ENCODE measurements at places on chromosomes 12 and 14.

GRCh38 chr14:101478096-101478495 lies 83.2 kb upstream of the DIO3 start:
- DNase-seq: no peak

- no peak for DNase-seq
These were observed 65.3 kb downstream of the KLHL28 start for GRCh38 chr14:44896275-44897040.

DNA sequence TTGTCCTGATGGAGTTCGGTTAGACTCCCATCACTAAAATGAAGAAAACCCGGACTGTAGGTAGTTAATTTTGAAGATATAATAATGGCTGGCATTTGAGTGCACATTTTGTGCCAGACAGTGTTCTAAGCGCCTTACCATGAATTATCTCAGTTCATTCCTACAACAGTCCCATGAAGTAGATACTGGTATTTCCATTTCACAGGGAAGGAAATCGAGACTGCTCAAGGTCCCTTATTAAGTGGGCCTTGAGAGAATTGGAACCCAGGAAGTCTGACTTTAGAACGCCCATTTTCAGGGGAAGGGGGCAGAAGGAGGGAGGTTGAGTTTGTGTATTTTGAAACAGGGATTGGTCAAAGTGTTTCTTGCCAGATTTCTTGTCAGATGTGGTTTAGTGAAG lies 855 bp downstream of the MNAT1 start:
- DNase-seq: no peak

- no peak for DNase-seq
These were observed 50.4 kb downstream of the DYRK2 start for GRCh38 chr12:67698672-67699581.

GRCh38 chr14:68099495-68100045 lies 280.0 kb downstream of the RAD51B start:
- no peak for DNase-seq

DNA sequence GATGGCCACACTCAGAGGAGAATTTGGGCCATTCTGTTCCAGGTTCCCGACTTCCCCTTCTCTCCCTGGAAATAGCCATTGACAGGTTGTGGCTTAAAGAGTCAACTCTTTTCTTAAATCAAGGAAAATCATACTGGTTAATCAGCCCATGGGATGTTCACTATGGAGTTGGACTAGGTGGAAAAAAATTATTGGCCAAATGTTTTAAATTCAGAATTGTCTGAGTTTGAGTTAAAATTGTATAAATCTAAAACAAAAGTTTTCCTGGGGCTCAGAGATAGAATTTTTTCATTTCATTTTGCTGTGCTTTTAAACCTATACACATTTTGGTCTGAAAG lies 6.5 kb downstream of the ESRRB start:
- DNase-seq: no peak

- DNase-seq: no peak
These were observed 28.3 kb downstream of the XRCC3 start for GRCh38 chr14:103686831-103687485.

DNA sequence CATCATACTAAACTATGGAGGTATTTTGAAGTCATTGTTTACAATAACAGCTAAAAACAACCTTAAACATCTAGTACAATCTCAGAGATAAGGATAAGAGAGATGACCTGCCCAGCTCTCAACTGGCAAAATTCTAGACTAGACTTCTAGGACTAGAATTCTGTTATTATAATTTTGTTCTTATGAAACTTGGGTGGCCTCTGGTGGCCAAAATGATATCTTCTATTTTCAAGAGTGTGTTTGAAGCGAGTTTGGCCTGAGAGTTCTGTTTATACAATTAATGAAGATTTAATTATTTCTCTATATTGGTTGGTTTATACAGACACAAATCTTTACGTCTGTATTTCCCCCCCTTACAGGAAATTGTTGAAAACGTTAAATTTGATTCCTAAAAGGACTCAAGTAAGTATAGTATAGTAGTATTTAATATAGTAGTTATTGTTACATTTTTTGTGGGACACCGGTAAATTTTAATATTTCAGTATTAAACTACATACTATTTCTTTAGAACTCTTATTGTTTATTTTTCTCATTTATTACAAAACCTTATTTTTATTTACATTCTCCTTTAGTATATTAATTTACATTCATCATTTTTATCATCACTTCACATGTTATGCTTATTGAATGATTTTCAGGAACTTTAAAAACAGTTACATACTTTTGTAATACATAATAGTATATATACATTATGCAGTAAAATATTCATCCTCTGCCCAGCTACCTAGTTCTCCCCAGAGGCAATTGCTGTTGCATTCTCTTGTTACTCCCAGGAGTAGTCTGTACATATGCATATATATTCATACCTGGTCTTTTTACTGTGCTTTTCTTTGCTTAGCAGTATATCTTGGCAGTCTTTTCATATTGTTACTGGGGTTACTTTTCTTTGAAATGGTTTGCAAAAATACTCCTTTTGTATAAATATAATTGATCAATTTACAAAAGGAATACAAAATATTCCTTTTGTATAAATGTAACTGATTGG lies 6.6 kb downstream of the PPHLN1 start:
- DNase-seq: no peak

DNA sequence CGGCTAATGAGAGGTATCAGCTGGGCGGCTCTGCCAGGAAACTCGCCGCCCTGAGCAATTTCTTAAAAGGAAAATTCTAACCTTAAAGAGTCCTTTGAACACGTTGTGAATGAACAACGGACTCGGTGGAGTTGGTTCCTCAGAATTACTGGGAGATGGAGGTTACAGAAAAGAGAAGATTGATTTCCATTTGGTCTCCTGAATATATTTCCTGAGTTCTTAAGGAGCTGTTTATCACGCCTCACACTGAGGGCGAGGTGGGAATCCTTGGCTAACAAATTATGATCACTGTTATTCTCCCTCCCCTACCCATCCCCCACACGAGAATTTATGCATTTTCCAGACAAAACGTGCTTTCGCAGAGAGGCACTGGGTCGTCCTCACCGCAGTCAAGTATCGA lies 194.5 kb upstream of the C14orf180 start:
- no peak for DNase-seq

DNA sequence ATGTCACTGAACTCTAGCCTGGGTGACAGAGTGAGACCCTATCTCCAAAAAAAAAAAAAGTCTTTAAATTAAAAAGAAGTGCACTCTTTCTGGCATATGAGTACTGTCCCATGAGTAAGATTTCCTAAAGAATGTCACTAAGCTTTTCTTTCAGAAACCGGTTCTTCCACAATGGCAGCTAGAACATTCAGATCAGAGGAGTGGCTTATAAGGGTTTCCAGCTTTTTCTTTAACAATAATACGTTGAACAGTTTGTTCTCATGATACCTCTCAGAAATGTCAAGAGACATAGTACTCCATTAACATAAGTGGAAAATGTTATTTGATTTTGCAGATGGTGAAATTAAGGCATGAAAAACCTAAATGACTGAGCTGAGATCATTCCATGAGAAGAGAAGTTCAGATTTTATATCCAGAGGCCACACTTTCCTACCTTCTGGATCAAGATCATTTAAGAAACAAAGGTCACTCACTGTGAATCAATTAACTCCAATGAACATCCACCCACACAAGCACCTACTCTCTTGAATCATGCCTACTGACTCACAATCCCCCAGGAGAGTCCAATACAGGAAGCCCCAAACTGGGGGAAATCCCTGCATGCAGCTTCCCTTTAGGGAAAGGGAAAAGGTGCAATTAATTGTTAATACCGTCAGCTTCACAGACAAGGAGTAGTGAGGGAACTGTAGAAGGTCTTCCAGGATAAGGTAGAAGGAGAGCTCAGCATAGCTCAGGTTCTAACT lies 86.9 kb downstream of the SPTSSA start:
- no peak for DNase-seq

- DNase-seq: no peak
These were observed 73.1 kb downstream of the ACADS start for GRCh38 chr12:120798696-120799095.

DNA sequence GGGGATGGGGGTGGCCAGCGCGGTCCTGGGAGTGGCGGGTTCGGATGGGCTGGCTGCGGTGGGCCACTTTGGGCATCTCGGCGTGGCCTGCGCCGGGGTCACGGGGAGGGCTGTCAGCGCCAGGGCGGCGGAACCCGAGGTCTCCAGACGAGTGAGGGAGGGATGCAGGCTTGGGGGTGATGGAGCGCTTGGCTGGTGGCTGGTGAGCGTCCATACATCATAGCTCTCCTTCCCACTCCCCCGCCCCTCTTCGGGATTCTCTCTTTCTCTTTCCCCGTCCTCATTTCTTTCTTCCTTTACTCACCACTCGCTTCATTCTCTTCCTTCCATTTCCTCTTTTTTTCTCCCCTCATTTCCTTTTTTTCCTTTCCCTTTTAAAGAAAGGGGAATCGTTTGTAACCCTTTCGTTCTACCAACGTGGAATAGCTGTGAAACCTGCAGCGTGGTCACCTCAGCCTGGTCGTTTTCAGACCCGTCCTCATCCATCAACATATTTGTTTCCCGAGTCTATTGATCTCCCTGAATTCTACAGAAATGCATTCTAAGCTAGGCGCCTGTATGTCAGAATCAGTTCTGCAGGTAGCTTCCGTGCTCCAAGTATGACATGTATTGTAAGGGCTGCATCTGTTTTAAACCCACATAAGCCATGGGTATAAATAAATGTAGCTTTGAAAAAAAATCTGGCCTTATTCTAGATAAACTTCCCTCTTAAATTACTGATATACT lies 260.3 kb upstream of the E2F7 start:
- DNase-seq: no peak

- no peak for DNase-seq
These were observed 171.2 kb downstream of the ZFP36L1 start for GRCh38 chr14:68621400-68622365.

DNA sequence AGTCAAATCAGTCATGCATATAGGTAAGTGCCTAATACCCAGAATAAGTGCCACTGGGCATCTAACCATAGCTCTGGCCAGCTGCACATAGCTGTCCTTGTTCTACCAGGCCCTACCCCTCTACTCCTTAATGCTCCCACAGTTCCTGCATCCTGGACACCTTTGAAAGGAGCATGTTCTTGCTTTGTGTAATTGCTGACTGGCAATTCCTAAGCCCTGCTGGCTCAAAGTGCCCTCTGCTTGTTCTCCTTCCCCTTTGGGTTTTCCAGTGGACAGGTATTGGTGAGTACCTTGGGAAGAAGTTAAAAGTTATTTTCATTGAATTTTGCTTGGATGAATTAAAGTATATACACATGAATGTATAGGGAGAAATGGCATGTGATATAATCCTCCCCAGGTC lies 516.4 kb downstream of the ETNK1 start:
- DNase-seq: no peak

- no peak for DNase-seq
These were observed 24.3 kb downstream of the DDX24 start for GRCh38 chr14:94056579-94057308.

- DNase-seq: no peak
These were observed 20.7 kb downstream of the PELI2 start for GRCh38 chr14:56138928-56139327.

DNA sequence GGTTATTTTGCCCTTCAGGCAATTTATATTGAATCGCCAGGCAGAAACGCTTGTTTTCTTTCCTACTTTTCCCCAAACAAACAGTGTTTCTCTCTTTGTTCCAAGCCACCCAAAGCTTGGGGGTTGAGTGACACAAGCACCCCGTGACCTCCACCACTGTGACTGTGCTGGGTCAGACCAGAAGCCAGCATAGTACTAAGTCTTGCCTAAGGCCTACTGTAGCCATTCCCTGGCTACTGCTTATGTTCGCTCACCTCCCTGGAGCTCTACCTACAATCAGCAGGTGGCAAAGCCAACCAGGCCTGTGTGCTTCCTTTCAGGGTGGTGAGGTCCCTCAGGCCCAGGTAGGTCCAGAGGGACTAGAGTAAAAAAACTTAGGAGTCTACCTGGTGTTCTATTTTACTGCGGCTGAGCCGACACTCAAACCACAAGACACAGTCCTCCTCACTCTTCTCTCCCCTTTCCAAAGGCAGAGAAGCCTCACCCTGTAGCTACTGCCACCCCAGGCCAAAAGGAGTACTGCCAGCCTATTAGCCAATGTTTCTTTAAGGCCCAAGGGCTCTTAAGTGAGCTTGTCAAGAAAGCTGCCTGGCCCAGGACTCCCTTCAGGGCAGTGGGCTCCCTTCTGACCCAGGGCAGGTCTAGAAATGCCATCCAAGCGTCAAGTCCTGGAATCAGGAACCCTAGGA lies 411.8 kb upstream of the MIS18BP1 start:
- no peak for DNase-seq

DNA sequence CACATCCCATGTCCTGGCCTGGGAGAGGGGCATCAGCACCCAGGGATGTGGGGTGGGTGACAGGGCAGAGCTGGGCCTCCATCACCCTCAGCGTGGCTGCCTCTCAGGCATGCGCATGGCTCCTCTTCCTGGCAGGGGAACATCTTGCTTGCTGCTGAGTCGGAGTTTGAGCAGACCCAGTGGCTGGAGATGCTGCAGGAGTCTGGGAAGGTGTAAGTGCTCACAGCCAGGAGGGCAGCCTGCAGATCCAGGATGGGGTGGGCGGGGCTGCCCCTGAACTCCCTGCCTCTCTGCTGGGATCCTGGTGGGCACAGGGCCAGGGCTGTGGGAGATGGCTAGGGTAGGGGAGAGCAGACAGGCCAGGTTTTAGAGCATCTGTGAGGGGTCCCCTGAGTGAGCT lies 16.2 kb downstream of the PLEKHD1 start:
- DNase-seq: no peak

DNA sequence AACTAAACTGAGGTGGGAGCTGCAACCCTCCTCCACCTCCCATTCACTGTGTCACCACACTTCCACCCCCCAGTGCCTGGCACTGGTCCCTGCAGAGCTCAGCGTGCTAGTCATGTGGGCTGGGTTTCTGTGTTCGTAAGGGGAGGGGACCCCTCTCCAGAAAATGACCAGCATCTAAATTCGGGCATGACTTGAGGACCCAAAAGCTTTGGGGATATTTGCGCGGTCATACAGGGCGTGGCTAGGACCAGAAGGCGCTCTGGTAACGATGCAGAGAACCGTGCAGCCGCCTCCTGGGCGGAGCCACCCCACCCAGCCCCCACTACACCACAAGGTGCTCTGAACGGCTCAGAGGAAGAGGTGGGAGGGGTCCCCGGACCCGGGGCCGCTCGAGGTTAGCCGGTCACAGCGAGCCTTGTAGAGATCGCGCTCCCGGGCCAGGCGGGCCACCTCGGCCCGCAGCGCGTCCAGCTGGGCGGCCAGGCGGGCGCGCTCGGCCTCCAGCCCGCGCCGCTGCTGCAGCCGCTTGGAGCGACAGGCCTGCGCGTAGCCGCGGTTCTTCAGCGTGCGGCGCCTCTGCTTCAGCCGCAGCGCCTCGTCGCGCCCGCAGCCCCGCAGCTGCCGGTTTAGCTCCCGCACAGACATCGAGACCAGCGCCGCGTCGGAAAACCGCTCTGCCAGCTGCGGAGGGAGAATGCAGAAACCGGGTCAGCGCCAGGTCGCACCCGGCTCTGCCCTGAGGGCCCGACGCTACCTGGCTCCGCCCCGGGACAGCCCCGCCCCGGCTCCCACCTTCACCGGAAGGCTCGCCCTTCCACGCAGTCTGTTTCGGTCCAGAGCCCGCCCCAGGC lies 9.8 kb downstream of the CPNE6 start:
- DNase-seq: peak; percentile 30

All from NCI-H187 treated with DMSO at 0.1 percent for 48 hours (cell line).